Suppressor macrophage treated with lipopolysaccharide for 4 hours (primary cell): ENCODE measurements at places on chromosomes 13 and 19.

- DNase-seq = peak; percentile 34
Observed at GRCh38 chr13:99256709-99257108, 1.5 kb downstream of the GPR18 start.

GRCh38 chr19:50702871-50703829, 16.5 kb downstream of the SHANK1 start:
- DNase-seq = peak; percentile 72

GRCh38 chr19:36245210-36246005, 30.5 kb downstream of the ZNF146 start:
- no peak for DNase-seq

GRCh38 chr19:46821512-46822409, 28.9 kb downstream of the AP2S1 start:
- DNase-seq = peak; percentile 48

- DNase-seq = peak; percentile 46
Observed at GRCh38 chr13:27556109-27556508, 64.2 kb downstream of the LNX2 start.

GRCh38 chr13:40422588-40423235, 243.7 kb downstream of the FOXO1 start:
- DNase-seq = no peak

- DNase-seq = peak; percentile 36
Observed at GRCh38 chr13:111047326-111047725, 67.8 kb upstream of the ARHGEF7 start.

DNA sequence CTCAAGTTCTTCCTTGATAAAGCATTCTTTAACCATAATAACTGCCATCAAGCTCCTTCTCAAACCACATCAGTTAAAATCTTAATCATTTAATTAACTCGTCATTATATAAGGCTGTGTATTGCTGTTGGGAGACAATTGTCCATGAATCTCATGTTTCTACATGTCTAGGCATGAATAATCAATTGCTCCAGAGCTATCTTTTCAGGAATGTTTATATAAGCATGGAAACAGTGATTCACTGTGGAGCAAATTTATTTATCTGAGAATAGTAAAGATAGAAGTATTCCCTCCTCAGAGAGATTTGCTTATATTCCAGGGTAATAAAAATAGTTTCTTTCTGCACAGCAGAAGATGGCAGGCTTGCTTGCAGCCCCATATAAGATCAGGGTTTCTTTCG, 71.1 kb downstream of the CBY2 start:
- no peak for DNase-seq

DNA sequence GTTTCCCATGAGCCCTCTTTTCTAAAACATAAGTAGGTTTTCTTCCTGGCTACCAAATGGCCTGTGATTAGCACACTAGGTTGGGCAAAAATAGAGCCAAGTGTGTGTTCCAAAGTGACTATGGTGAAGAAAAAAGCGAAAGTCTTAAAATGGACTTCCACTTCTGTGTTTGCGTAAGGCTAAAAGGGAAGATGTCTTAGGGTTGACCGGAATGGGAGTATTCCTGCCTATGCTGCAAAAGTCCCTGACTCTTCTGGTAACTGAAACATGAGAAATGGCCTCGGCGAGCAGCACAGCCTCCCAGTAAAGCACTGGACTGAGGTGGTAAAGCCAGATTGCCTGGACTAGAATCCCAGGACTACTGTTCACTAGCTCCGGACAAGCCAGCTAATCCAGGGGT, 2.4 kb upstream of the FPR1 start:
- peak; percentile 94 for DNase-seq

GRCh38 chr19:29255006-29255405, 42.1 kb upstream of the UQCRFS1 start:
- DNase-seq = no peak

- DNase-seq = no peak
Observed at GRCh38 chr19:49689133-49690078, at the start of gene ADM5. Gene ADM5 (plus strand): TSS chr19:49689594. CDS start chr19:49689838, 244 bp downstream.

DNA sequence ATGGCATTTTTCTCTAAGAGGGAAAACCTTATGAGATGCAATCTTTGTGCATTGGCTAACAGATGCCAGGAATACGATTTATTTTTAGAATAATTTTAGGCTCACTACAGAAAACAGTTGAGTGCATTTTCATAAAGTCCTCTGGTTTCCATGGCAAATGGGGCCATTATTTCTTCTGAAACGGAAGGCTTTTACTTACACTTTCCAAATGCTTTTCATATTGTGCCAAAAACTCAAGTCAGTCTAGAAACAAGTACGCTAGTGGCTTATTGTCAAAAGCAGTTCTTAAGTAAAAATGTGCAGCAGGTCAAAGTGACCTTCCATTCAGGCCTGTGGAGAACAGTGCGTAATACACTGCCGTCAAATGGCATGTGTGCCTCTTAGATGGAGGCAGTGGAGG, 628.7 kb downstream of the EFNB2 start:
- DNase-seq = no peak

DNA sequence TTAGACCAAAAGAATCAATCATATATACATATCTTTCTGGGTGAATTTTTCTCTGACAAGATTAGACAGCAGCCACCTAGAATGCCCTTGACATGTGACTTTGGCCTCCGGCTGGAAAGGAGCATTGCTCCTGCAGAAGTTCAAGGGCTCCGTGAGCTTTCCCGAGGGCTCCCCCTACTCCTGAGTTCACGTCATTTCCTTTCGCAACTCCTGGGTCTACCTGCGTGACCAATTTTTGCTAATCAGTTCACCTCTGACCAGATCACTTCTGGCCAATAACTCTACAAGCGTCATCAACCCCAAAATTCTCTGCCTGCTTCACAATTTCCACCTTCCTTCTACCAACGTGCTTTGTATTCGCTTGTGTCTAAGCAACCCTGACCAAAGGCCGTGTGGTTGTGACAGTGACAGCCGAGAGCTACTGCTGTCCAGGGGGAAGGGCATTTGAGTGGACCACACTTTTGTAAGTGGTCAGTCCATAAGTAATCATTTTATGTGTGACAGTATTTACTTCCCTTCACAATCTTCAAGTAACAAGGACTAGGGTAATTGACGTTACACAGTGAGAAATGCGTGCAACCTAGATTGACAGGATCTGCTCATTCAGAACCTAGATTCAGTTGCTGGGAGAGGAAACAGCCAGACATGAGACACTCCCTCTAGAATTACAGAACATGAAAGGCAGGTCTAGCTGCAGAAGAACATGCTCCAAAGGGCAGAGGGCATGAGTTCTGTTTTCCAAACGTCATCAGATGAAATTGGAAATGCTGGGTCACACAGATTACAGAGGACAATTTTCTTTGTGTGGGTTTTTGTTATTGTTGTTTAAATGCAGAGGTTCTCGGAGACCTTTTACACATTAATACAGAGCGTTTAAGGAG, 145.9 kb upstream of the SPACA7 start:
- no peak for DNase-seq

- no peak for DNase-seq
Observed at GRCh38 chr13:113407531-113408393, 43.8 kb upstream of the GRTP1 start.

DNA sequence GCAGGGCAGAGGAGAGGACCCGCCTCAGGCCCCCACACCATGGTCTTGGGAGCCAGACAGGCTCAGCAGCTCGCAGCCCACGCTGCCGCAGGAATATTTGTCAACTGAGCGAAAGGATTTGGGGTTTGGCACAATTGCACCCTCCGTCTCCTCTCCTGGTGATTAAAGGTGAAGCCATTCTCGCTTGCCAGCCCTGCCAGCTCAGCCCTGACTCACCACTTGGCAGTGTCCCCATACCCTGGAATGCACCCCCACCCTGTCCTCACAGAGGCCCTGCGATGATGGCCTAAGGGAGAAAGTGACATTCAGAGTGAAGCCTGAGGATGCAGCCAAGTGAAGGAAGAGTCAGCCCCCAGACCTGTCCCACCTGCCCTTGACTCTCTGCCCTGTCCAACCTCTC, 18.8 kb downstream of the CYTH2 start:
- DNase-seq = no peak

DNA sequence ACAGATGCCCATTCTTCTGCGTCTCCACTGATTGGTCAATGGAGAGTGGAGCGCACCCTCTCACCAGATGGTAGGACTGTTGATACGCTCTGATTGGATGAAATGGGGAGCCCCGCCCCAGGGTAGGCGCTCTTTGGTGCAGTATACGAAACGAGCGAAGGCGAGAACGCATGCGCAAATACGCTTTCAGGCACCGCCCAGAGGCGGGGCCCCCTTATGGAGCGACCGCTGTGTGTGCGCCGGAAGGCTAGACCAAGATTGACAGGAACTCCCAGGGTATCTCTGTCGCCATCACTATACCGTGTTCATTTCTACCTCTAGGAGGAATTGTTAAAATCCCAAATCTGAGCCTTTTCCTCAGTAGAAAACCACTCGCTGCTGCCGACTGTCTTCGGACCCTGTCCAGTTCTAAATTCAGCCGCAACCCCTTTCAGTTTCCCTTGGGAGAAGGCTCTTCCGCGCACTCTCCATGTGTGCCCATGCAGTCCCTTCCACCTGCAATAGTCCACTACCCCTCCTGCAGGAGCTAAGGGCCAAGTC, 720 bp upstream of the HNRNPL start:
- DNase-seq = peak; percentile 100

- DNase-seq = no peak
Observed at GRCh38 chr13:53254500-53254899, 225.9 kb downstream of the OLFM4 start.

DNA sequence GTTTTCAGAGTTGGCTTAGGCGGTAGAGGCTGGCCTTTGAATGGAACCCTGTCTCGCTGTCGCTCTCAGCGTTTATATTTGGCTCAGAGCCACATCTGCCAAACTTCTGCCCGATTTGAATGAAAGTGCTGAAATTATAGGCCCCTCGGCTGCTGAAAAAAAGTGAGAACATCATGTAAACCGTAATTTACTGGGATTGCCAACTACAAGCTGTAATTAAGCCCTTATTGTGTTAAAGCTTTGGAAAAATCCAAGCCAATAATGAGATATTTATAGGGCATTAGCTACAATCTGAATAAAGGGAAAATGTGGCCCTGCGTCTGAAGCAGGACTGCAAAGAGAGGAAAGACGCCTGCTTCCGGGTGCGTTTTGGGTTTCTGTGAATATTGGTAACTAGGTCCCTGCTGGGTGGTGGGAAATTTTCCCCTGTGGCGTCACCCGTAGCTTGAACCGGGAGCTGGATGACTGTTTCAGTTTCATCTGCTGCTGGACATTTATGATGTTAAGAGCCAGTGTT, 9.9 kb downstream of the DNM2 start:
- DNase-seq = peak; percentile 41

- no peak for DNase-seq
Observed at GRCh38 chr19:17183271-17183761, 31.8 kb upstream of the USE1 start.

DNA sequence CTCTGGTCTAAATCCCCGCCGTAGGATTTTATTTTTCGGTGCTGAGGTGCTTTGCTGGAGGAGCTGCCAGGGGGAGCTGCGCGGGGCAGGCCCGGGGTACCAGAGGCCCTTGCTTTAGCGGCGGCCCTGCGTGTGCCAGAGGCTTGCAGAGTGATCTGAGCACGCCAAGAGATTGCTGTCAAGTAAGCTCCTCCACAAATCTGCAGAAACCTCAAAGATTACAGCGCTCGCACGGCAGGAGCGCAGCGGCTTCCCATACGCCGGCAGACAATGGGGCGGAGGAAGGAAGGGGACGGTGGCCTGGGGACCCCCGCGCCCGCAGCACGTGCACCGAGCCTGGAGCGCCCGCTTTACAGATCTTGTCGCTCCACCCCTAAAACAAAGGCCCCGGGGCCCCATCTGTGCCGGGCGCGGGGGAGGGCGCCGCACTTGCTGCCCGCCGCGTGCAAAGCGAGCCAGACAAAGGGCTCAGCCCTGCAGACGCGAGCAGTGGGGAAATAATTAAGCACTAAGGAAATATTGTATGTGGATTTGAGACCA, 9.1 kb upstream of the C19orf12 start:
- DNase-seq = no peak

DNA sequence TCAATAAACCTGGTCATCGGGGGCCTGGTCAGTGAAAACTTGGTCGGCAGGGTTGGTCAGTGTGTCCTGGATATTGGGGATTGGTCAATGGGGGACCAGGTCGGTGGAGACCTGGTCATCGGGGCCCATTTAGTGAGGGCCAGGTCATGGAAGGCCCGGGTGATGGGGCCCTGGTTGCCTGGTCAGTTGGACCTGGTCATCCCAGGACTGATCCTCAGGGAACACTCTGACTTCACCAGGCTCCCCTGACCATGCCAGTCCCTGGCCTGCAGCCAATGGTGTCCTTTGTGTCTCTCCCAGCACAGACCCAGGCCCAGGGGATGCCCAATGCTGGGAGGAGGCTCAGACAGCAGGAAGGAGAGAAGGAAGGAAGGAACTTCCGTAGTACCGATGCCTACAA, 42.1 kb upstream of the TPM4 start:
- DNase-seq = no peak

DNA sequence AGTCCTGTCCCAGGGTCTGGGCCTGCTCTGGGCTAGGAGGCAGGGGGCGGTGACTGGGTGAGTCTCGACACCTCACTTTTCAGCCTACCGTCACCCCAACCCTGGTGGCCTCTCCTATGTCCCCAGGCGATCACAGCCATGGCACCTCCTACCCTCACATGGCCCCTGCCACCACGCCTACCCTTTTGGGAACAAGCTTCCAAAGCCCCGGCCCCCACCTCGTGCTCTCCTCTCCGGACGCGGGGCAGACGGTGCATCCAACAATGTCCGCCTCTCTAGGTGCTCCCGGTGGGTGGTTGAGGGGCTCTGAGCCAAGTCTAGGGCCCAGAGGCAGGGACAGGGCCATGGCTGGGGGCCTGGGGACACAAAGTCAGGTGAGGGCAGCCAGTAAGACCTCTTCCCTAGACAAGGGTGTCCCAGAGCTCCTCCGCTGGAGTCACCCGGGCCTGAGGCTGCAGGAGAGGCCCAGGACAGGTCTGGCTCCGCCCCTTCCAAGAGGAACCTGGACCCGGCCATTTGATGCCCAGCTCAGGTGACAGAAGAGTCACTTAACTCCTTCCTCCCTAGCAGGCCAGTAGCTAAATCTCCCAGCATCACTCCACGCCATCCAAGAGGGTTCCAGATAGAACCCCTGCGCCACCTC, at the start of gene SYNE4:
TSS of gene SYNE4 (minus strand) at position 478 of the 643 bp plus-strand sequence. CDS start at position 346, 132 bp downstream.
- DNase-seq = no peak

DNA sequence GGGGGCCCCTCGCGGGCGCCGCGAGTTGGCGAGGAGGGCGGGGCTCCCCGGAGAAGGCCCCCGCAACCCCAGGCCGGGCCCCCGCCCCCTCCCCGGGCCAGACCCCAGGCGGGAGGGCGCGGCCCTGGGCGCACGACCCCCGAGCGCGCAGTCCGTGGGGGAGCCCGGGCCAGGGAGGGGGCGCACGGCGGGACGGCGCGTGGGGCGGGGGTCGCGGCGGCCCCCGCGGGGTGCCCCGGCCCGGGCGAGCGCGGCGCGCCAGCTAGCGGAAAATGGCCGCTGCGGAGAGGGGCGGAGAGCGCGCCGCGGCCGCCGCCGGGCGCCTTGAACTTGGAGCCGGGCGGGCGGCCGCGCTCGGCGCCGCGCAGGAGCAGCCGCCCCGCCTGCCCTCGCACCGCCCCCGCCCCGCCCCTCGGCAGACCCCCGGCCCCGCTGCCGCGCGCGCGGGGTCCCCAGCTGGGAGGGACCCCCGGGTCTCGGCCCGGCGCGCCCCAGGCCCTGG, 6.4 kb upstream of the NFIC start:
- DNase-seq = peak; percentile 50

- peak; percentile 45 for DNase-seq
Observed at GRCh38 chr13:41282129-41282571, 18.8 kb upstream of the MTRF1 start.
